ENCODE measurements at places on chromosomes 12 and 14.

GRCh38 chr14:22084393-22085281 is 411.0 kb upstream of the OR4E1 start:
- DNase-seq, result peak; percentile 41

DNA sequence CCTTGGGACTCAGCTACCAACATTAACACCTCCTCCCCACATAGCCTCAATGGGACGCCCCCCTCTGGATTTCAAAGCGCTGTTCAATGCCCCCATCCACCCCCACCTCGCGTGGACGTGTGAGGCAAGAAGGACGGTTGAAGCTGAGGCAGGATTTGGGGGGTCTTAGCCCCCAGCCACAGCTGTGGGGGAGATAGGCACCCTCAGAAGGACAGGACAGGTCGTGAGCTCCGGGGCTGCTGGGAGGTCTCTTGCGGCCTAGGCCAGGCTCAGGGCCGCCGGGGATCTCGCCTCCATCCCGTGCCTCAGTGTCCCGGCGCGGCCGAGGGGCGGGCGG is 8.3 kb upstream of the SP7 start:
- DNase-seq, result no peak

DNA sequence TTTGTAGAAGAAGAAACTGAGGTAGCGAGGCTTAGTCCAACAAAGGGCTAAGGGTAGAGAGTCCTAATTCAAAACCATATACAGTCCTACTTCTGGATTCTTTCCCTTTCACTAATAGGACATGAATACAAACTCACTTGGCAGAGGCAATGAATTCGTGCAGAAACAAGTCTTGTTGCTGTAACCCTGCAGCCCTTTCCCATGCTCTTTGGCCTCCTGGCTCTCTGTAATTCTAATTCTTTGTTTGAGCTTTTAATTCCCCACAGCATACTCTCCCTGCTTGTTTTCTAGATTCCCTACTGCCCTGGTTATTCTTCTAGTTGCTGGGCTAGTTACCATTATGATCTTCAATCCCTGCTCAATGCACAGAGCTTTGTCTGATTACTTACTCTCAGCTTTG is 381.4 kb downstream of the ETNK1 start:
- DNase-seq, result no peak

DNA sequence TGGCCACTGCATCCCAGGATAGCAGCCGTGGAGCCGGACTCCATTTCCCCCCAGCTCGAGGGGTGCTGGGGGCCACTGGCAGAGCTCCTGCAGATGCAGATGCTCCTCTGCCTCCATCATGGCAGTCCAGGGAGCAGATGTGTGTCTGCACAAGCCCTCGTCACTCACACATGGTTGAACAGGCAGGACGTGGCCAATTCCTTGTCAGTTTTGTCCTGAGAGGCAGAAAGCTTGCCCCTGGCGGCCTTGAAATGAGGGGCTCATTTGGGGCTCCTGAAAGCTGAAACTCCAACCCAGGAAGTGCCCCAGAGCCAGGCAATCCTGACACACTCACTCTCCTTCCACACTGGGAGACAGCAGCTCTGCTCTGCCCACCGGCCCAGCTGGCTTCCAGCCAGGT is 100.9 kb upstream of the C14orf180 start:
- DNase-seq, result no peak

DNA sequence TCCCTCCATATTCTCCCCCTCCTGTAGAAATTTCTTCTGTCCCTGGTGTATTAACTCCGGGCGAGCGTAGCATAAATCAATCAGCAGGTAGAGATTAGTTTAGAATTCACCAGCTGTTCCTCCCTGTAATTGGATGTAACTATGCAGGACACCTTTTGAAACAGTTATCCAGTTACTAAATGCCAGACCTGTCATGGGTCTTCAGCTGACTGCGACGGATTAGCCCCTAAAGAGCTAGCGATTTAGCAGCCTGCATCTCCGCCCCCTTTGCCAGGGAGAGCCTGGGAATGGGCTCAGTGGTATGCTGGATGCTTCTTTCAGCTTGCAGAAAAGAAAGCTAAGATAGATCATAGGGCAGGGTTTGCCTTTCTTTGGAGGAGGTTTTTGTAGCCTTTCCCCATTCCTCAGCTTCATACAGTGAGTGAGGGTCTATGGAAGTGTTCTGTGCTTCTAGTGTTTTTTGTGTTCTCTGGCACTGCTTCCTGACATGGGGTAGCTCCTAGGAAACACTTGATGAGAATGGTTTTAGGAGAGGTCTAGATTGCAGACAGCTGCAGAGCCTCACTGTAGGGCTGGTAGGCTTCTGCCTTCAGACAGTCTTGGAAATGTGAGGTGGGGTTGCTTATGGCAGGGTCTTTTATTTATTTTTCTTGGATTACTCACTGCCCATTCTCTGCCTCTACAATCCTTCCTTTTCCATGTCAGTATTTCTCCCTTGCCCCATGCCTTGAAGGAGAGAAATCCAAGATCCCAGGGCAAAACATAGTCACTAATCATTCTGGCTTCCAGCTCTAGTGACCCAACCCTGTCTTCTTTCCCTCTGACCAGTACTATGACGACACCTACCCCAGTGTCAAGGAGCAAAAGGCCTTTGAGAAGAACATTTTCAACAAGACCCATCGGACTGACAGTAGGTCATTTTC is 16.7 kb downstream of the COPZ1 start:
- no peak for DNase-seq
